ENCODE measurements at places on chromosomes 2 and 18.

DNA sequence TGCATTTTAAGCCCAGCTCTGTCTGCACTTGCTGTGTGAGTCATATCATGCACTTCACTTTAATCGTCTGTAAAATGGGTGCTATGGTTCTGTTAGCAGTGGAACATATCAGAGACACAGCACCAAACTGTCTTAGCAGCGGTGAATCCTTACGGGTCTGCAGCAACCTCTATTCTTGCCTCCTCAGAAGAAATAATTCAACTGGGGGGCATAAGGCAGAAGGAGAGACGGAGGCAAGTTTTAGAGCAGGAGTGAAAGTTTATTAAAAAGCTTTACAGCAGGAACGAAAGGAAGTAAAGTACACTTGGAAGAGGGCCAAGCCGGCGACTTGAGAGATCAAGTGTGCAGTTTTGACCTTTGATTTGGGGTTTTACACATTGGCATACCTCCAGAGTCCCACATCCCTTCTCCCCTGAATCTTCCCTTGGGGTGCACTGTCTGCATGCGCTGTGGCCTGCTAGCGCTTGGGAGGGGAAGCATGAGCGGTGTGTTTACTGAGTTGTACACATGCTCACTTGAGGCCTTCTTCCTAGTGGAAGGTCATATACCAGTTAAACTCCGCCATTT, 109.8 kb downstream of the DDX1 start:
- no peak for DNase-seq

- no peak for DNase-seq
These were observed 202.9 kb downstream of the NDUFA10 start for GRCh38 chr2:239822146-239822831.

DNA sequence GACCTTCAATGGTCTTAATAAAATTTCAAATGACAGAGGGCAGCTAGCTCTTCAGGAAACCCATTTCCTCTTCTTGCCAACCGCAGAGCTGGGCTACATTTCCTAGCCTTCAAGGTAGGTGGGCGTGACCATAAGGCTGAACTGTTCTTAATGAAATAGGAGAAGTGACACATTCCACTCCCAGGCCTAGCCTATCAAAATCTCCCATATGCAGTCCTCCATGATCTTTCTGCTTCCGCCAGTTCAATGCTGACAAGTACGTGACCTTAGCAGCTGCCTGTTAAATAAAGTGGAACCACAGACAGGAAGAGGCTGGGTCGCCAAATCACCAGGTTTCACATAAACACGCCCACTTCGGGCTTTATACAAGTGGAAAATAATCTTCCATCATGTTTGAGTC, 13.2 kb downstream of the SERPINE2 start:
- DNase-seq: no peak

DNA sequence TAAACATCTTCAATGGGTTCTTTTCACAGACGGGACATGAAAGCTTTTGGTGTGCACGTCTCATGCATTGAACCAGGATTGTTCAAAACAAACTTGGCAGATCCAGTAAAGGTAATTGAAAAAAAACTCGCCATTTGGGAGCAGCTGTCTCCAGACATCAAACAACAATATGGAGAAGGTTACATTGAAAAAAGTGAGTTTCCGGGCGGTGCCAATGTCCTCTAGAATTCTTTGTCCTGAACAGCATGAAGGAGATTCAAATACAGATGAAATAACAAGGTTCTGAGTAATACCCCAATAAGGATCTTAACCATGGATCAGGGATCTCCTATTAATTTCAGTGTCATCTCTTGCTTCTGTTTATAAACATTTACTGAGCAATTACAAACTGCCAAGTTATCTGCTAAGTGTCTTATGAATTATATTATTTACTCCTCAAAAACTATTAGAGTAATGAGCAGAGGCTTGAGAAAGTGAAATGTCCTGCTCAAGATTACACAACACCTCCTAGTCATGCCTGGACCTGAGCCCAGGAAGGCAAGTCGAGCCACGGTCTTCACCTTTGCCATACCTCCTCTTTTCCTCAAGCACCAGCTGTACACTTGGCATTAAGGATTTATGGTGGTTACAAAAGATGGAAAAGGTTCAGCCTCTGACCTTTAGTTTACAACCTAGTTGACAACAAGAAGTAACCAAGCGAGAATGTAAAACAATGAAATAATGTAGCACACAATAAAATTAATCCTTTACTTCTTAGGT, 22.6 kb downstream of the DHRS9 start:
- DNase-seq: no peak

DNA sequence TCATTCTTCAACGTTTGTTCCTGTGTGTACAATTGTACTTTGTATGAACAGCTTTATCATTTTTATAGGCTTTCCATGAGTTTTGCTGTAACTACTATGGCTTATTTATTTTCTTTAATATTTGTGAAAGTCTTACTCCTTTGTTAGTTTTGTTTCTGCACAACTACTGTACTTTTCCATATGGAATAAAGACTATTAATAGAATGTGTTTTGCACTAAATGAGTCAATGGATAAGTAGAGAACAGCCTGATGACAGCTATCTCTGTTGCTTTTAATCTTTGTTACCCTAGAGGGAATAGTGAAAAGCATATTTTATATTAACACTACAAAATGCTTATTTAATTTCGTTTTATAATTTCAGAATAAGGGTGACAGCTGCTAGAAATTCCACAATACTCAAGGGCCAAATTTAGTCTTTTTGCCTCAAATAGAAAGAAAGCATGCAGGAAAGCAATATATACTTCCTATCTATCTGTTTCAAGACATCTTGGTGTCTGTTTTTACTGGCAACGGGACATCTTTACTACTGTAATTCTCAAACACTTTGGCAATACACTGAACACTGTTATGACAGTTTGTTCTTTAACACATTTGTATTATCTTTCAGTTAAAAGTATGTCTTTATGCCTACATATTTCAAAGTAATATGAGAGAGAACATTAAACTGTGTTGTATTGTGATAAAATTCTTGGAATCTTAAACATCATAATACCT, 53.9 kb downstream of the WDSUB1 start:
- no peak for DNase-seq

All from NCI-H510A (cell line).